CD4-positive, alpha-beta T cell (primary cell): ENCODE measurements at places on chromosomes 7 and 10. TPM values are rescaled to one million over a fixed set of nuclear protein-coding genes. Genes with fewer than 3 reads are reported as not detected.

SFRP4 gene
- total RNA-seq: not detected

AOAH gene
- total RNA-seq: 27.5 TPM

MALRD1 gene
- not detected for total RNA-seq

PNLIPRP1 gene
- not detected for total RNA-seq

LRRC18 gene
- total RNA-seq: not detected

MMD2 gene
- not detected for total RNA-seq

PDE6C gene
- total RNA-seq: not detected

VAX1 gene
- total RNA-seq: not detected

CC2D2B gene
- total RNA-seq: not detected

OPN4 gene
- not detected for total RNA-seq

TBX20 gene
- 0.17 TPM for total RNA-seq

FAM171A1 gene
- total RNA-seq: 1.8 TPM

HOXA10 gene
- total RNA-seq: not detected

DNA sequence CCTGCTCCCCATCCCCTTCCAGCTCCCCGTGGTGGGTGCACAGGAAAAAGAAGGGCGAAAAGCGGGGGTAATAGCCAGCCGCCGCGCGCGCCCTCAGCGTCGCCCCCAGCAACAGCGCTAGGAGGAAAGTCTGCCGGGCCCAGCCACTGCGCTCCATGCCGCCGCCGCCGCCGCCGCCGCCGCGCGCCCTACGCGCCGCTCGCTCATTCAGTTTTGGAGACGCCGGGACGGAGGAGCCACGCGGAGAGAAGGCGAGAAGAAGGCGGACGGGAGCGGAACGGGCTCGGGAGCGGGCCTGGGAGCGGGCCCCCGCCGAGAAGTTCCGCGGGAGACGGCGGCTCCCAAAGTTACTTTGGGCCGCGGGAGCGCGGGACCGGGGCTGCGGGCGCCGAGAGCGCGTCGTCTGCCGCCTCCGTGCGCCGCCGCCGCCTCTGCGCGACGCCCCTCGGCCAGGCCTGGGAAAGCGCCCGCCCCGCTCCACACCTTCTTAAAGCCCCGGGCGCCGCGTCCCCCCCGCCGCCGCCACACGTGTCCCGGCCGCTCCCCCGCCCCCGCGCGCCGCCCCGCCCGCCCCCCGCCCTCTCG is at the start of gene RELN:
TSS of gene RELN (minus strand) at position 459 of the 585 bp plus-strand sequence. CDS start at position 157, 302 bp downstream.
- peaks cover 5% of the 10 kb centered on the region for H3K4me1 ChIP-seq
- peaks cover 26% of the 10 kb centered on the region for H3K27me3 ChIP-seq
- no peak for DNase-seq

DNA sequence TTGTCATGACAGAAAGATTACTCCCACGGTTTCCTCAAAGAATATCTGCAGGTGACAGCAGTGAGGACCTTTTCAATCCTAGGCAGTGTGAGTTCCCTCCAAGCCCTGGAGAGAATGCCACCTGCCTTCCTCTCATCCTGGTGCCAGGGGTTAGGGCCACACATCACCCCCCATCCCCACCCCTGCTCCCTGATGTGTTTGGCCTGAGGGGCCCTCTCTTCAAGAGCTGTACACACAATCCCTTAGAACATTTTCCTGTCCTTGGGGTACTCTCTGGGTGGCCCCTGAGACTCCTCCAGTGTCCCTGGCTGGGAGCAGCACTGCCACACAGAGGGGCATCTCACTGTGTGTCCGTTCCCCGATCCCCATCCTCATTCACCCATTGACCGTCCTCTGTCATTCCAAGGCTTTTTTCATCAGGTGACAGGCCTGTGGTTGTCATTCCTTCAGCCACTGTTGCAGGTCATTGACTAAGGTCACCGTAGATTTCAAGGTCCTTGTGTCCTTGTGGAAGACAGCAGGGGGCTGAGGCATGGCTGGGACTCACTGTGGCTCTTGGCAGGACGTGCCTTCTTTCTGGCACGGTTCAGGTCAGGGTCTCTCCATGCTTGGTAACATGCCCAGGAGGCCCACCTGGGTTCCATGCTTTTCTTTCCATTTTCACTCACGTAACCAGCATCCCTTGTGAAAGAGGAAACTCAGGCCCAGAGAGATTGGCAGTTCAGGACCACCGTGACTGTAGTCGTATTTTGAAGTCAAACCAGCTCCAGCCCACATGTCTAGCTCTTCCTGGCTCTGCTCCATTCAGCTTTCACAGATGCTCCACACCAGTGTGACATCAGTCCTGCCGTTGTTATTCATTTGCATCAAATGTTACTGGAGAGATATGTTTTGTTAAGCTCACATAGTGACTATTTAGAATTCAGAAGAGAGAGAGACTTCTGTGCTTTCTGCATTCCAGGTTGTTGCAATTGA is 26.8 kb upstream of the BTBD16 start:
- H3K27ac ChIP-seq: no peak overlapping the region
- no peak overlapping the region for H3K4me3 ChIP-seq
- DNase-seq: no peak
- H3K4me1 ChIP-seq: no peaks in the 10 kb centered on the region

GRCh38 chr7:124856299-124856888 is 73.2 kb downstream of the POT1 start:
- no peak for DNase-seq
- no peaks in the 10 kb centered on the region for H3K4me1 ChIP-seq
- H3K4me3 ChIP-seq: no peak overlapping the region
- H3K27ac ChIP-seq: no peak overlapping the region
- H3K36me3 ChIP-seq: peaks cover under 1% of the 10 kb centered on the region
- H3K27me3 ChIP-seq: no peaks in the 10 kb centered on the region

- H3K27ac ChIP-seq: no peak overlapping the region
- H3K27me3 ChIP-seq: no peaks in the 10 kb centered on the region
- no peak for DNase-seq
These were observed 73.9 kb upstream of the CXCL12 start for GRCh38 chr10:44458671-44459413.

DNA sequence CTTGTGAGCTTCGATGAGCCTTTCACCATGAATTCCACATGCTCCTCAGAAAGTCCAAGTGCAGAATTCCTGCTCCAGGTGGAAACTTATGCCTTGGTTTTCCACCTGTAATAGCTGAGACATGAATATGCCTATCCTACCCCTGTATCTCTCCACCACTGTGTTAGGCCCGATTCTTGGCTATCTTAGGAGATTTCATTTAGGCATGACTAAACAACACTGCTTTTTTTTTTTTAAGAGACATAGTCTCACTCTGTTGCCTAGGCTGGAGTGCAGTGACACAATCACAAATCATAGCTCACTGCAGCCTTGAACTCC is 57.2 kb downstream of the NCAPG2 start:
- no peaks in the 10 kb centered on the region for H3K4me1 ChIP-seq
- H3K27ac ChIP-seq: no peak overlapping the region
- H3K4me3 ChIP-seq: no peak overlapping the region
- DNase-seq: no peak
- no peaks in the 10 kb centered on the region for H3K27me3 ChIP-seq

DNA sequence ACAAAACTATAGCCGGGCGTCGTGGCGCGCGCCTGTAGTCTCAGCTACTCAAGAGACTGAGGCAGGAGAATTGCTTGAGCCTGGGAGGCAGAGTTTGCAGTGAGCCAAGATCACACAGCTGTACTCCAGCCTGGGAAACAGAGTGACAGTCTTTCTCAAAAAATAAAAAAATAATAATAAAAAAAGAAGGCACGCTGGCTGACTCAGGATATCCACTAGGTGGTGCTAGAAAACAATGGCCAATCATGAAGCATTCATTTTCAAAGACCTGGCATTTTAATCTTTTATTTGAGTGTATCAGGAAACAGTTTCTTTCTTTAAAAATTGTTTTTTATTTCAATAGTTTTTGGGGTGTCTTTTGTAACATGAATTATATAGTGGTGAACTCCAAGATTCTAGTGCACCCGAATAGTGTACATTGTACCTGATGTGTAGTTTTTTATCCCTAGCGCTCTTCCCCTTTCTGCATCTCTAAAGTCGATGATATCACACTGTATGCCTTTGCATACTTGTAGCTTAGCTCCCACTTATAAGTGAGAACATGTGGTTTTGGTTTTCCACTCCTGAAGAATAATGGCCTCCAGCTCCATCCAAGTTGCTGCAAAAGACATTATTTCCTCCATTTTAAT is 88.6 kb downstream of the LYZL1 start:
- no peaks in the 10 kb centered on the region for H3K4me1 ChIP-seq
- no peaks in the 10 kb centered on the region for H3K36me3 ChIP-seq
- H3K27ac ChIP-seq: no peak overlapping the region
- DNase-seq: no peak
- no peak overlapping the region for H3K4me3 ChIP-seq

DNA sequence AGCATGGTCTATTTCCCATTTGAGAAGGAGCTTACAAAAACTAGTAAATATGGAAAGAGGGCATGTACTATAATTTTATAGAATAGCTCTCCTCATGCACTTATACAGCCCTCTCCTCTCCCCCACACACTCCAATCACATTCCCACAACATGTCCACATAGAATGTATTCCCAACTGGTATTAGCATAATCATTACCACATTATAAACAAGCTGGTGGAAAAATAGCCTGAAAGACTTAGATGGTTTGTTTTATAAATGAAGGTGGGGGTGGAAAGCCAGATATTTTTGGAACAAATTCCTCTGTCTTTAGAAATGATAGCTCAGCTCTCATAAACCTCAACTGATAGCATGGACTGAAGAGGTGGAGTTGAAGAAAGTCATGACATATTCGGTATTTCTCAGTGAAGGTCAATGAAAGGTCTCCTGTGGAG is 410.1 kb downstream of the SUGCT start:
- no peaks in the 10 kb centered on the region for H3K27me3 ChIP-seq
- H3K36me3 ChIP-seq: no peaks in the 10 kb centered on the region
- no peaks in the 10 kb centered on the region for H3K4me1 ChIP-seq
- no peak overlapping the region for H3K27ac ChIP-seq
- no peak for DNase-seq

- H3K27me3 ChIP-seq: peaks cover 2% of the 10 kb centered on the region
- H3K27ac ChIP-seq: no peak overlapping the region
- H3K36me3 ChIP-seq: no peaks in the 10 kb centered on the region
These were observed 325.5 kb upstream of the C7orf33 start for GRCh38 chr7:148264933-148265557.

GRCh38 chr7:157662981-157663716 is 326.3 kb downstream of the DNAJB6 start:
- peaks cover 9% of the 10 kb centered on the region for H3K4me1 ChIP-seq
- no peak overlapping the region for H3K4me3 ChIP-seq
- no peak for DNase-seq
- no peaks in the 10 kb centered on the region for H3K27me3 ChIP-seq
- no peak overlapping the region for H3K27ac ChIP-seq

DNA sequence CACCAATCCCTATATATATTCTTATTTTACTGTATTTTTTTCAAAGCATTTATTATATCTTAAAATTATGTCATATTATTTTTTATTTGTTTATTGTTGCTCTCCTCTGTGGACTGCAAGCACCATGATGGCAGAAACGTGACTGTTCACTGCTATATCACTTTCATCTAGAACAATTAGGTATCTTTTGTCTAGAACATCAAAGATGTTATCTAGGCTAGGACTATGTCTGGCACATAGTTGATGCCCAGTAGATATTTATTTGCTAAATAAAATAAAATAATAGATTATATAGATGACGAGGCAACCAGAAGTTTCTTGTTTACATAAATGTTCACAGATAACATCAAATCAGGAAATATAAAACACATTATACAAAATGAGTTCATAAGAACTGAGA is 12.4 kb upstream of the GPR158 start:
- H3K4me3 ChIP-seq: no peak overlapping the region
- H3K27me3 ChIP-seq: no peaks in the 10 kb centered on the region
- no peaks in the 10 kb centered on the region for H3K36me3 ChIP-seq
- DNase-seq: no peak

DNA sequence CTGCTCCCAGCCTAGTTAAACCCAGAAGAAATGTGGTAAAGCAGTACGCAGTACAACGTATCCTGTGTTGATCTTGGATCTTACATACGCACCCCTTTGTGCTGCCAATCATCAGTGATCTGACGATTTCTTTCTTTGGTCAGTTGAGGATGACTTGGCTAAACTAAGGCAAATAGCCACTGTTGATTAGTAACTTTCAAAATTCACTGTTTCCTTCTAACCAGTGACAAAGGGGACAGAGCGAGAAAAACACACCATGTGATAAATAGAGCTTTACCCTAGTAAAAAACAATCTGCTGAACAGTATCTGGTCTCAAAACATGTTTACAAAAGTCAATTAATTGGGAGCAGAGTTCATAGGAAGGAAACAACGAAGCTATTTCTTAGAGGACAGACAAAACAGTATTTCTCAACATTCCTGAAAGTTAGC is 123.2 kb upstream of the RAB18 start:
- no peaks in the 10 kb centered on the region for H3K36me3 ChIP-seq
- H3K27ac ChIP-seq: no peak overlapping the region
- no peak for DNase-seq

- no peak overlapping the region for H3K27ac ChIP-seq
- DNase-seq: no peak
- no peak overlapping the region for H3K4me3 ChIP-seq
- H3K36me3 ChIP-seq: no peaks in the 10 kb centered on the region
These were observed 341.8 kb downstream of the CXCL12 start for GRCh38 chr10:44042926-44043602.

- no peaks in the 10 kb centered on the region for H3K36me3 ChIP-seq
- no peak overlapping the region for H3K27ac ChIP-seq
- no peak overlapping the region for H3K4me3 ChIP-seq
- H3K4me1 ChIP-seq: no peaks in the 10 kb centered on the region
- DNase-seq: no peak
These were observed 382.7 kb downstream of the RPS24 start for GRCh38 chr10:78416031-78417011.

- DNase-seq: peak; percentile 96
- peaks cover 16% of the 10 kb centered on the region for H3K36me3 ChIP-seq
These were observed at the start of gene PGAM1 for GRCh38 chr10:97425964-97426775. PGAM1 (plus strand) TSS chr10:97426191; CDS start chr10:97426308, 117 bp downstream.

- no peak overlapping the region for H3K4me3 ChIP-seq
- no peak overlapping the region for H3K27ac ChIP-seq
- H3K4me1 ChIP-seq: no peaks in the 10 kb centered on the region
- no peaks in the 10 kb centered on the region for H3K27me3 ChIP-seq
These were observed 165.8 kb downstream of the CCDC3 start for GRCh38 chr10:12835709-12836108.

DNA sequence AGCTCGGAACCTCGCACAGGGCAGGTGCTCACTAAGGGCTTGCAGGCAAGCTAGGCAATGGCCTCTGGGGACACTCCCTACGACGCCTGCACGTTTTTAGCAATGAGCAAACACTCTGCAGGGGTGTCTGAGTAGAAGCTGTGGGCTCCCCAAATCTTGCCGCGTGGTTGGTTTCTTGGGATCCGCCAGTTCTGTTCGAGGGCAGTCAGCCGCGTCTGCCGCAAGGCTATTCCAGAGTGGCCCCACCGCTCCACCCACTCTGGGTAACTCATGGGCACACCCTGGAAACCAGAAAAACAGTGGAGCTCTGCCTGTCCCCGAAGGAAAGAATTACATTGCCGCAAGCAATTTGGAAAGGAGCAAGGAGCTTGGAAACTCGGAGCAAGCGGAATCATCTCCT is 189.3 kb upstream of the LYZL2 start:
- no peak for DNase-seq
- H3K4me1 ChIP-seq: no peaks in the 10 kb centered on the region
- H3K27ac ChIP-seq: no peak overlapping the region
- H3K4me3 ChIP-seq: no peak overlapping the region
